ENCODE measurements at places on chromosomes 3 and 15.

- peak; percentile 4 for DNase-seq
Observed at GRCh38 chr15:76903251-76903681, 1.9 kb downstream of the SCAPER start.

DNA sequence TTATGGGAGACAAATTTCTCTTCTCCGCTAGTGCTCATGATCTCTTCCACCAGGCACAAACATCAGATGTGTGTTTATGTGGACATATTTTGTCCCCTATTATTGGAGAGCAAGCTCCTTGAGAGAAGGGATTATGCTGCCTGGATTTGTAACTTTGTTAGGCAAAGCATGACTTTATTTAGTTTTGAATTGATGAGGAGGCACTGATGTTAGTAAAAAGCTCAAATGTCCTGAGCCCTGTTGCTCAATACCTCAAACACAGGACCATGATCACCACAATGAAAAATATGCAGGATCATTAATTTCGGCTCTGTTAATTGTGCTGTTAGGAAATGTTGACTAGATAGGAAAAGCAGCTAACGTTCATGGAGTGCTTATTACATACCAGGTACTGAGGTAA, 29.1 kb downstream of the SCG5 start:
- DNase-seq, result no peak

- no peak for DNase-seq
Observed at GRCh38 chr3:901953-902778, 190.7 kb upstream of the CNTN6 start.

DNA sequence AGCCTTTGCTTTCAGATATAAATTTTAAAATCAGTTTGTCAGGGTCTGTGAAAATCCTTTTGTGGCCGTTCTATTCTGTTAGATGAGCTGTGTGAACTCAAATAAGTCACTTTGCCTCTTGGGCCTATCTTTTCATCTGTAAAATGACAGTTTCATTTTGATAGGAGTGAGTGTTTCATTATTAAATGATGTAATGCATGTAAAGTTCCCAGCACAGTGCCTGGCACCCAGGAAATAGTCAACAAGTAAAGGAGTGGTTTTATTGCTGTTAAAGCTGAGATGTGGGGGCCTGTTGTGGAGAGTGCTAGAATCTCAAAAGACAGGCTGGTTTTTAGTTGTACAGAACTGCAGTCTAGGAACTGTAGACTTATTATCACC, 394.5 kb upstream of the CFAP20DC start:
- no peak for DNase-seq

DNA sequence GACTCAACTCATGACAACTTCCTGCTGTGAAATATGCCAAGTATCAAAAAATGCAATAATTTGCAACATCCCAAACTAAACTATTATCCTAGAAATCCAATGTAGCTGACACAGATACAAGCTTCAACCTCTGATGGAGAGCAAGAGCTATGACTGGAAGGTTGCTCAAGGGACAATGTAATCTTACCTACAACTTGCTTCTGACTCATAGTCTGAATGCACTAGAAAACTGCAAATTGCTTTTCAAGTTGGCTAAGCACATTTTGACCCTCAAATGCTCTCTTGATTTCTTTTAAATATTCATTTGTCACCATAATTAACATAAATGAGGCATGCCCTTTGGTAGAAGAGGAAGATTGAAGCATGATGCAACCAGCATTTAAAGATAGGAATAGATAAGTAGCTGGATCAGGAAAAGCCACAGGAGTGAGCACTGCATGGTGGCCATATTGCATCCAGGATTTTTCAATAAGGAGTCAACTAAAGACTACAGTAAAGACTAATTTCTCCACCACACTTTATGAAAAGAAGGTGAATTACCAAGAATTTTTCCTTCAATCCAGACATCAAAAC, 630.8 kb upstream of the GBE1 start:
- no peak for DNase-seq

DNA sequence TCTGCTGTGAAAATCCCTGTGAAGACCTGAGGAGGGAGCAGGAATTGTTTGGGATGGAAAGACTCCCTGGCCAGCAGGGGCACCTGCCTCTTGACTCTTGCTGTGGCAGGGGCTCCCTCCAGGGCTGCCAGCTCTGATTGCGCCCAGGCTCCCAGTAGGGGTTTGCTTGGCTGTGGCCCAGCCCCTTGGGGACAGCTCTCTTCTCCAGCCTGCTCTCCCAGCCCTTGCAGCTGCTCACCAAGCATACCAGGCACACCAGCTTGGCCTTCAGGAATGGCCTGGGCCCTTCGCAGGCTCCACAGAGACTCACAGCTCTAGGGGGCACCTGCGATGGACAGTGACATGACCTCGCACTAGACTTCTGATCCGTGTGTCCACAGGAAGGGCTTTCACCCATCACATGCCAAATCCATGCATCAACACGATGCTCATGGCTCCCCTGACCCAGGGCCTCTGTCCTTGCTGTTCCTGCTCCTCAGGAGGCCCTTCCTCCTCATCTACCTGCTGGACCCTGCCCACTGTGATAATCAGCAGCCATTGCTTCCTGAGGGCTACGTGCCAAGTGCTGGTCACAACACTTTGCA, 61.8 kb downstream of the SCN5A start:
- no peak for DNase-seq

DNA sequence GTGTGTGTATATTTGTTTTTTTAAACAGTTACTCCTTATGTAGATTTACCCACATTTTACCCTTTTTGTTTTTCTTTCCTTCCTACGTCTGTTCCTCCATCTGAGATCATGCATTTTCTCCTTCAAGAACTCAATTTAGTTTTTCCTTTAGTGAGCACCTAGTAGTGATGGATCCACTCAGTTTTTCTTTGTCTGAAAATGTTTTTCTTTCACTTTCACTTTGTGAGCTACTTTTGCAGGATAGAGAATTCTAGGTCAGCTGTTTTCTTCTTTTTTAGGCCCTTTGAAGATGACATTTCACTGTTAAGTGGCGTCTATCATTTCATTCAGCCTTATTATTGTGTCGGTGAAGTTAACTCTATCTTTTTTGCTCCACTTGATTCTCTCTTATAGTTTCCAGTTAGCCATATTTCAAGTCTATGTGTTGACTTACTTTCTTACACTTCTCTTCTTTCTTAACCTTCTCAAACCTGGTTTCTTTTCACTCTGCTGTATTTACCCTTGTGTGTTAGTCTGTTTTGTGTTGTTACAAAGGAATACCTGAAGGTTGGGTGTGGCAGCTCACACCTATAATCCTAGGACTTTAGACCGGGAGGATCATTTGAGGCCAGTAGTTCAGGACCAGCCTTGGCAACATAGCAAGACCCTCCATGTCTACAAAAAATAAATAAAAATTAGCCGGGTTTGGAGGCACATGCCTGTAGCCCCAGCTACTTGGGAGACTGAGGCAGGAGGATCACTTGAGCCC, 55.8 kb downstream of the PRKCI start:
- no peak for DNase-seq

GRCh38 chr15:55981582-55982249, 11.7 kb downstream of the NEDD4 start:
- DNase-seq, result no peak

- peak; percentile 20 for DNase-seq
Observed at GRCh38 chr3:18237251-18238005, 187.7 kb downstream of the SATB1 start.

DNA sequence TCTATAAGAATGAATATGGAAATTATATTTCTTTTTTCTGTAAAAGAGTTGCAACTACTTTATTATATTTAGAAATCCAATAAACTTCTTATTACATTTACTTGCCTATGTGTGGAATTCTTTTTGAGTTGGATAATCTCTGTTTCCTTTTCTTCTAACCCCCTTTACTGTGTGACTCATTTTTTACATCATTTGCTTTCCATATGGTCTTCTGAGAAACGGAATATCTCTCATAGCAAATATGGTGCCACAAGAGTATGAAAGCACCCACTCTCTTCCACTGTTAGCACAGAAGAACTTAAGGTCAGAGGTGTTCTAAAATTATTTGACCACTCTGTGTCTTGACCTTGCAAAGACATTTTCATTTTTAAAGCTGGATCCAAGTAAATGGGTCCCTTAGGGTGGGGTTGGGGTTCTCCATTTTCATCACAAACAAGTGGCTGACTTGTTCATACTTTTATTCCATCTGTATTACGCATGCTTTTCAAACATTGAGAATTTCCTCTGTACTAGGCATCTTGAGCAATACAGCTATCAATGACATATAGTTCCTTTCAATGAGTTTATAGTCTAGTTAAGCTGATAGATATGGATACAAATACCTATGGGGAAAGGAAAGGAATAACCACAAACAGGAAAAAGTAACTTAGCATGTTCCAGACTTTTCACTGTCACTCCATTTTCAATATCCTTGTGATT, 281.1 kb upstream of the TPRG1 start:
- DNase-seq, result peak; percentile 66

GRCh38 chr3:126664591-126665214, 9.8 kb upstream of the TXNRD3 start:
- no peak for DNase-seq

DNA sequence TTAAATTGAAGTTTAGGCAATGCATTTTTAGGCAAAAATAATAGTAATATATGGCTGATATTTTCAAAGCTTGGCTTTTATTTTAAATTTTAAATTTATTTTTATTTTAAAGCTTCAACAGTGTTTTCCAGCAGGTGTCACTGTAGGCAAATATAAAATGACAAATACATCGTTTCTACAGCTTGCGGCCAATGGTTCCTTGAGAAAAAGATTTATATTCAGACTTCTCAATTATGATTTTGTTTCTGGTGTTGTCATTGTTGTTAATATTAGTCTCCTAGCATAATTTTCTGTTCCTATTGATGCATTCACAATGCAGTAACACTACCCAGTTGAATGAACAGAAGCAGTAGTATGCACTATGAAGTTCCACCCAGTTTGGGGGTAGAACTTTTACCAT, 220.7 kb upstream of the DNAJC19 start:
- no peak for DNase-seq

DNA sequence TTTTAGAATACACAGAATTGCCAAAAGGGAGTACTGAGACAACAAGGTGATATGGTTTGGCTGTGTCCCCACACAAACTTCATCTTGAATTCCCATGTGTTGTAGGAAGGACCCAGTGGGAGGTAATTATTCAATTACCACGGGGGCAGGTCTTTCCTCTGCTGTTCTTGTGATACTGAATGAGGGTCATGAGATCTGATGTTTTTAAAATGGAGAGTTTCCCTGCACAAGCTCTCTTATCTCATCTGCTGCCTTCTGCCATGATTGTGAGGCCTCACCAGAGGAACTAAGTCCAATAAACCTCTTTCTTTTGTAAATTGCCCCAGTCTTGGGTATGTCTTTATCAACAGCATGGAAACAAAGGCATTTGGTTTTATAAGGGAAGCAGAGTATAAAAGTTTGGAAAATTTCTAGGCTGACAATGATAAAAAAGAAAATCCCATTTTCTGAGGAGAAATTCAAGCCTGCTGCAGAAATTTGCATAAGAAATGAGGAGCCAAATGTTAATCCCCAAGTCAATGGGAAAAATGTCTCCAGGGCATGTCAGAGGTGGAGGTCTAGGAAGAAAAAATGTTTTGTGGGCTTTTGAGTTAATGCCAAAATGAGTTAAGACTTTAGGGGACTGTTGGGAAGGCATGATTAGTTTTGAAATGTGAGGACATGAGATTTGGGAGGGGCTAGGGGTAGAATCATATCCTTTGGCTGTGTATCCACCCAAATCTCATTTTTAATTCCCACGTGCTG, 130.5 kb upstream of the THRB start:
- no peak for DNase-seq

DNA sequence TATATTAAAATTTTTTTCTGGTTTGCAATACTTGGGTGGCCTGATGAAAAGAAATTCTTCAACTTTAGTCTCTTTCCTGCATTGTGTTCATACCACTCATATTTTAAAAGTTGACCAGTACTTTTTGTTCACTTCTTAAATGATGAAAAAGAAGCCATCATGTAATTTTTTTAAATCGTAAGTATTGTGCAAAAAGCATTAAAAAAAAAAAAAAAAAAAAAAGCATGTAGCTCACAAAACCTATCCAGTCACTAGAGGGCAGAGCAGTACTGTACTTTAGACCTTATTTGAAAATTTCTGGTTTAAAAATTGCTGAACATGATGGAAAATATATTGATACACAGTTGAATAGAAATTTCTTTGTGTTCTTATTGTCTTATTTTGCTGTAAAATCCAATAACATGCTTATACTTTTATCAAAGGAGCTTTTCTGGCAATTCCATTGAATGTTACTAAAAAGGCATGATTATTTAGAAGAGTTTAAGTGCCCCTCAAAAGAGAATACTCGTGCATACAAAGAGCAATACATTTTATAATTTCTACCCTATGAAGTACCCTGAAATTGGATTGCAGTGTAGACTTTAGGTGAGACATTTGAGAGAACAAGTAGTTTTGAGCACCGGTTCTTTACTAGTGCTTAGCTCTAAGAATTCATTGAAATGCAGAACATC, 137.7 kb downstream of the BBX start:
- peak; percentile 52 for DNase-seq

- no peak for DNase-seq
Observed at GRCh38 chr3:110575702-110576101, 495.9 kb upstream of the NECTIN3 start.

DNA sequence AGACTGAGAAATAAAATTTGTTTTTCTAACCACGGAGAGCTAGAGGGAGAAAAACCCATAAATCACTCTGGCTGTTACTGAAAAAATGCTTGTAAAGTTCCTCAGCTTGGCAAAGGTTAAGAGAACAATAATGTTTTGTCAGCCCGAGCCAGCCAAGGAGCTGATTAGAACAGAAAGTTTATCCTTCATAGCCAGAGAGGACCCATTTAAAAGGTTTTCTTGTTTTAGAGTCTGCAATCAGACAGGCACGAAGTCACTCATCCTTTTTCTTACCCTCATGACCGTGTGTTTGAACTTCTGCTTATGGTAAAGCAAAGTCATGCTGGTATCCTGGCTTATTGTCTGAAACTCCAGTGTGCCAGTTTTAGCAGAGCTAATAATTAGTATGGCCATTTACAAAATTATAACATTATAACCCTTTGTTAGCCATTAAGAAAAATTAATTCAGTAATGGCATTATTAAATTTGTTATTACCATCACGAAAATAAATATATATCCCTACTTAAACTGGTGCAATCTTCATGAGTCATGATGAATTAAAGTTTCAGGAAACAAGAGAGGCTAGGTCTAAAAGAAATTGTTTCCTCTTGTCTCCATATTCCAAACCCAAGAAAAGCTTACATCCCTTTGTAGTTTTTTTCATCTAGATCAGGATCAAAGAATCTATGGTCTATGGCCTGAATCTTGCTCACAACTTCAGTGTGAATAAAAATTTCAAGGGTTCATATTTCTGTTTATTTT, 13.5 kb upstream of the STXBP5L start:
- DNase-seq, result no peak

GRCh38 chr3:14410106-14410502, 7.7 kb downstream of the SLC6A6 start:
- DNase-seq, result no peak

DNA sequence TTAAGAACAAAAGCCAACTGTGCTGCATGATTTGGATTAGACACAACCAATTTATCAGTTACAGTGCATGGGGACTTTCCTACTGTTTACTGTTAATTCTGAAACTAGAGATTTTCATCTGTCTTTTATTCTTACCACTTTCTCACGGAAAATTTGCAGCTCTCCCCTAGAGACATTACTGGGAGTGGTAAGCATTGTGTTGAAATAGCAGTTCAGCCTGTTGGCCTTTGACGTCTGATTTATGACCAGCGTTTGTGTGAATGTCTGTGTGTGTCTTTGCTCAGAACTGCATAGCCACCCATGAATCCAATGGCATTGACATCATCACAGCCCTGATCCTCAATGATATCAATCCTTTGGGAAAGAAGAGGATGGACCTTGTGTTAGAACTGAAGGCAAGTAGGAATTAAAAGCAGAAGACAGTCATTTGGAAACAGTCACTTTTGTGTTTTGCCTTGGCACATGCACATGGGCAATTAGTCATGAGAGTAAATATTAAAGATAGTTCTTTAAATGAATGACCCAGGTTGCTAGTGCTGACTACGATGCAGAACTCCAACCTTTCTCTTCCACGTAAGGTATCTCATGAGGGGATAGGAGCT, 202.2 kb upstream of the BHLHE40 start:
- DNase-seq, result peak; percentile 13
